ENCODE measurements at places on chromosomes 12 and 14.

GRCh38 chr12:541676-542324, 82.1 kb downstream of the B4GALNT3 start:
- peaks cover 11% of the 10 kb centered on the region for H3K27me3 ChIP-seq
- H3K36me3 ChIP-seq = peaks cover 6% of the 10 kb centered on the region
- H3K4me1 ChIP-seq = peaks cover 12% of the 10 kb centered on the region
- no peak overlapping the region for H3K27ac ChIP-seq

DNA sequence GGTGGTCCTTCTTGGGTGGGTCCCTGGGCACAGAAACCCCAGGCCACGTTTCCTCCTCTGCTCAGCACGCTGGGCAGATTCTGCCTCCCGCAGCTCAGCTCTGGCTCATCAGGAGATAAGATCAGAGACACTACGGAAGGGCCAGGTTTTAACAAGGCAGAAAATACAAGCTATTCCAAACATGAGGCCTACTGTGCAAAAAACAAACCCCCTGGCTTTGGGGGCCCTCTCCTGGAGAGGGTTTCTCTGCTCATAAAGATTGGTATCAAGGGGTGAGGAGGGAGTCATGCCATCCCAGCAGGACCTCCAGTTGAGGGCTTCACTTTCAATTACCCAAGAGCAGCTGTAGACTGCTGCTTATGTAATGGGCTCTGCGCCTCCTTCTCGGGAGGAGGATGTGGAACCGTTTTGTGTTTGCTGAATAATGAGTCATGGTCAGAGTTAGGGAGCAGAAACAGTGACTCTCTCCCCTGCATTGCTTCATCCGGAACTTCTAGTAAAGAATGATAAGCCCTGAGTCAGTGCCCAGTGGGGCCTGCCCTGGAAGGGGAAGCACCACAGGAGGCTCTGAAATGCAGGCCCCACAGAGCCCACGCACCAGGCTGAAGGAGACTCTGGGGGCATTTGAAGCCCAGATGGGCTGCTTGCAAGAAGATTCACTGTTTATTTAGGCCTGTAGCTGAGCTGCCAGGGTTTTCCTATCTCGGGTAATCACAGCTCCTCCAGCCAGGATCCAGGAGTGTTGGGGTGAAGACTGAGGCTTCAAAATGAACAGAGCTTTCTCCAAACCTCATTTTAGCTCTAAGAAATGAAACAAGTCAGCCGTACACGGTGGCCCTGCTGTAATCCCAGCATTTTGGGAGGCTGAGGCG, 79.3 kb downstream of the SSPN start:
- H3K27ac ChIP-seq = peak overlapping the region; percentile 70
- peaks cover 6% of the 10 kb centered on the region for H3K36me3 ChIP-seq
- no peak overlapping the region for H3K4me3 ChIP-seq

GRCh38 chr12:42372154-42372791, 46.3 kb downstream of the PPHLN1 start:
- H3K27me3 ChIP-seq = no peaks in the 10 kb centered on the region
- H3K4me1 ChIP-seq = peaks cover 7% of the 10 kb centered on the region
- no peak overlapping the region for H3K4me3 ChIP-seq
- DNase-seq = no peak

GRCh38 chr12:99985129-99985570, 414 bp upstream of the ANKS1B start:
- H3K4me3 ChIP-seq = peak overlapping the region; percentile 95
- H3K4me1 ChIP-seq = peaks cover 11% of the 10 kb centered on the region

DNA sequence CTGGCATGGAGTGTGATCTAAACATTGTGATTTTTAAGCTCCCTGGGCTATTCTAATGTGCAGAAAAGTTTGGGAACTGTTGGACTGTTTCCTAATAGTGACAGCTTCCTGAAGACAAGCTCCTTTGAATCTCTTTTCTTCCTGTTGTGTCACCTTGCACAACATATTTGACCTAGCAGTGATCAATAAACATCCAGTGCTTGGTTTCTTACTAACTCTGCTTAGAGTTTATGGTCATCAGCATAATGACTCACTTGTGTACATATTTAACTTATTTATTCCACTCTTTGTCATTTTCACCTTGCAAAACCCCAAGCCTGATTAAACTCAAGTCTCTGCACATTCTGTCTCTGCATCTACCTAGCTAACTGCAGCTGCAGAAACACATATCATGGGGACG, 27.3 kb upstream of the TBC1D30 start:
- H3K27me3 ChIP-seq = peaks cover 2% of the 10 kb centered on the region
- H3K4me1 ChIP-seq = no peaks in the 10 kb centered on the region
- no peak overlapping the region for H3K27ac ChIP-seq
- H3K36me3 ChIP-seq = no peaks in the 10 kb centered on the region

- no peak overlapping the region for H3K4me3 ChIP-seq
- H3K36me3 ChIP-seq = no peaks in the 10 kb centered on the region
- no peak for DNase-seq
- peaks cover 1% of the 10 kb centered on the region for H3K27me3 ChIP-seq
Observed at GRCh38 chr14:22664261-22664660, 20.1 kb upstream of the OR6J1 start.

DNA sequence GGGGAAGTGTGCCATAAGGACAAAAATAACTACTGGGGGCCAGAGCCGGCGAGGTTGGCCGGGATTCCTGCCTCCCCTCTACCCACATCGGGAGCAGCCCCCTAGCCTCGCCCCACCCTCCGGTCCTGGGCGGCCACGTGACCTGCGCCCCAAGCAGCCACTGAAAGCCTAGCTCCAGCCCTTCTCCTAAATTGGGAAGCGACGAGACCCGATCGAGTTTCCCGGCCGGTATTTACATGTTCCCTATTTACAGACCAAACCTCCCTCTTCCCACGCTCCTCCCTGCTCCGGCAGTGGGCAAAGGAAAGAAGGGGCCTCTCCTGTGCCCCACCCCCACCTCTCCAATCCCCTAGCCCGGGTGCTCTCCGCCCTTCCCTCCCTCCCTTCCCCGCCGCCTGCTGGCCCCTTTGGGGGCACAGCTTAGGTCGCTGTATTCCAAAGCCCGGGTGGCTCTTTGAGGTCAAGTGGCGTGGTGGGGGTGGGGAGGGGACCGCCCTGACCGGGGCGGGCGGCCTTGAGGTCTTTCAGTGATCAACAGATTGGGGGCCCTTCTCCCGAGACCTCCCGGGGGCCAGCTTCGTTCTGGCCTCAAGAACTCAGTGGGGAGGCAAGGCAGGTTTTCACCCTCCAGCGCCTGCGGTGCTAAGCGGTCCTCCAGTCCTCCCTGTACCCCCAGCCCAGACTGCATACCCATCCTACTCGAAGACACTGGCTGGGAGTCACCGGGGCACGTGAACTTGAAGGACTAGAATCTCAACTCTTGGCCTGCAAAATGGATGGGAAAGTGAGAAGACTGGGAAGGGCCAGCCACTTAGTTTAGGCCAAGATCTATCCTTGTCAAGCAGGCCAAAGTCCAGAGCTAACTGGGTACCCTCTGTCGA, 6.3 kb upstream of the CTDSP2 start:
- peaks cover 27% of the 10 kb centered on the region for H3K4me1 ChIP-seq
- peak overlapping the region; percentile 2 for H3K4me3 ChIP-seq
- H3K27me3 ChIP-seq = peaks cover 9% of the 10 kb centered on the region
- H3K36me3 ChIP-seq = peaks cover 6% of the 10 kb centered on the region
- peak; percentile 66 for DNase-seq

- peaks cover 34% of the 10 kb centered on the region for H3K4me1 ChIP-seq
- no peaks in the 10 kb centered on the region for H3K27me3 ChIP-seq
- H3K36me3 ChIP-seq = peaks cover 11% of the 10 kb centered on the region
- H3K27ac ChIP-seq = peak overlapping the region; percentile 95
- H3K4me3 ChIP-seq = peak overlapping the region; percentile 81
Observed at GRCh38 chr12:14416658-14417057, 51.2 kb downstream of the ATF7IP start.
